ENCODE measurements at places on chromosomes 13 and 19.

DNA sequence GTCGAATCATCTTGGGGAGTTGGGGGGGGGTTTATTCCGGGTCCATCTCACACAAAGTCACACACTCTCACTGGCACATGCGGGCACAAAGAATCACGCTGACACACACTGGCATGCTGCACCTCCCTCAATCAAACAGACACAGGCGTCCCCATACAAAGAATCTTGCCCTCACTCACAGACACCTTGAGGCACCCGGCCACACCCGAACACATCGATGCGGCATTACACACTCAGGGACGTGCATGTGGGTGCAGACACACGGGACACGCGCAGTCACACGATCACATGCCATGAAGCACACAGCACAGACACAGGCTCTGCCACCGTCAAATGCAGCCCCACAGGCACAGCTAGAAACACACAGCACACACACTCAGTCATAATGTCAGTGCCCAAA, 7.8 kb downstream of the NFIX start:
- DNase-seq = no peak

GRCh38 chr19:12581100-12581499, 29.5 kb downstream of the ZNF490 start:
- DNase-seq = no peak

DNA sequence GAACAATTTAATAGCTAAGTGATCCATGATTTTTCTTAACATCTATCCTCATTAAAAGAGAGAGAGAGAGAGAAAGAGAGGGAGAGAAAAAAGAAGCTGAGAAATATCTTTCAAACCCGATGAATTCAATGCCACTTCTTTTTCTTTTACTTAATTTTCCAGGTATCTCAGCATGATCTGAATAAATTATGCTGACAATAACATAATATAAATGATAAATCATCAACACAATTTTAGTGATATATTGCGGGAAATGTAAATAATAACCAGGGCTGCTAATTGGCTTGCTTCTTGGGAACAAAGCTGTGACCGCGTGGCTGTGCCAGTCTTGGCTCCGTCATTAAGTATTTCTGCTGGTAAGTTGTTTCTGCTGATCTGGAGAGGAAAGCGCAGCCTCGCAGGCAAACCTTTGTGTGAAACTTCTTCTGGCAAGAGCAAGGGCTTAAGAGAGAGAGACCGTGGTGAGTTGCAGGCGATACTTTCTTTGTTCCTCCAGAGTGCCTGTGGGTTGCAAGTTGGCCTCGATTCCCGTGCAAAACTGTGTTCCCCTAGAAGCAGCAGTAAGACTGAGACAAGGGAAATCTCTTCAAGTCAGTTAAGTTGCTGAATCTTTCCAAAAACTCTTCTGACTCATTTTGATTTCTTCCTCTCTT, 489.1 kb upstream of the TSHZ3 start:
- no peak for DNase-seq

GRCh38 chr13:21076253-21076652, 14.9 kb upstream of the LATS2 start:
- DNase-seq = no peak

DNA sequence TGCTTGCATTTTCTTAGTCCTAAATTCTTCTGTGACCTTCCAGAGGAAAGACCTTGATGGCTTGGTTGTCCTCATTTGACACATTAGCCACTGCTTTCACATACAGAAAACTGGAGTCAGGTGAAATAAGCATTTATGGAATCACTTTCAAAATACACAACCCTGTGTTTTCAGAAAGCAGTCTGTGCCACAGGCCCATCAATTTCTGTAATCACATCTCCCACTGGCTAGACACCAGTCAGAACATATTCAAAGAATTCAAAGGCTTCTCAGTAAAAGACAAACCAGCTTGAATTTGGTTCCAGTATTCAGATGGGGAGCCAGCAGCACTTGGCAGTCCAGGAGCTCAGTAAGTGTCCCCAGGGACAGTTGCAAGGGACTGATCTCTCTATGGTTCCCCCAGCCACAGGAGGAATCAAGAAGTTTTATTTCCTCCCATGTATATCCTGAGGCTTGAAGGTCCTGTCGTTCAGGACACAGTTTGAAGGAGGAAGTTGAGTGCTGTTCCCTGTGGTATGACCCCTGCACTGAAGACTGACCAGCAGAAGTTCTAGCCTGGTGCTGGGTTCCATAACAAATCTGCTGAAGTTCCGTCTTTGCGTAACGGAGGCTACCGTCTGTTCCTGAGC, 214.3 kb downstream of the FOXO1 start:
- no peak for DNase-seq

GRCh38 chr13:113495494-113496210, 5.1 kb upstream of the DCUN1D2 start:
- no peak for DNase-seq

DNA sequence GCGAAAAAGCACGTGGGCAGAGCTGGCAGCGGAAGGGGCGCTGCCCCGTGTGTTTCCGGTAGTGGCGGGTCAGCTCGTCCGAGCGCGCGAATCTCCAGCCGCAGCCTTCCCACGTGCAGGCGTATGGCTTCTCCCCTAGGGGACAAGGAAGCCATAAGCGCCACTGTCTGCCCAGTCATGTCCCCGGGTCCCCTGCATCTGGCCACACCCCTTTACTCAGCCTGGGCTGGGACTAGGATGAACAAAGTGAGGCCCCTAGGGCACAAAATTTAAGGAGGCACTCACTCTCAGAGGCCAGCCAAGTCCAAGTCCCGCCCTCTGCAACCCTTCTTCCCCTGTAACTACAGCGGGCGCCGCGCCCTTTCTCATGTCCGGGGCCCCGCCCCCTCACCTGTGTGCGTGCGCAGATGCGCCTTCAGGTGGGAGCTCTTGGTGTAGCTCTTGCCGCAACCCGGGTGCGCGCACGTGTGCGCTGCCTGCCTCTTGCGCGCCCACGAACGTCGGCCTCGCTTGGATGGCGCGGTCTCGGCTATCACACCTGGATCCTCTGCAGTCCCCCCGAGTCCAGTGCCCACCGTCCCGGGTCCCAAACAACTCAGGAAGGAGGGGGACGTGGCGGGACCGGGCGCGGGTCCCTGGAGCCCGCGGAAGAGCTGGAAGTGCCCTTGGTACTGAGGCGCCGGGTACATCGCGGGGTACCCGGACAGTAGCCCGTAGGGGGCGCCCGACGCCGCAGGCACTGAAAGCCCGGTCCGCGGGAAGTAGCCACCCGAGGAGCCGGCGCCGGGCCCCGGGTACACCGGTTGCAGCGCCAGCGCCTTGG, 1.9 kb downstream of the KLF1 start:
- DNase-seq = peak; percentile 86

DNA sequence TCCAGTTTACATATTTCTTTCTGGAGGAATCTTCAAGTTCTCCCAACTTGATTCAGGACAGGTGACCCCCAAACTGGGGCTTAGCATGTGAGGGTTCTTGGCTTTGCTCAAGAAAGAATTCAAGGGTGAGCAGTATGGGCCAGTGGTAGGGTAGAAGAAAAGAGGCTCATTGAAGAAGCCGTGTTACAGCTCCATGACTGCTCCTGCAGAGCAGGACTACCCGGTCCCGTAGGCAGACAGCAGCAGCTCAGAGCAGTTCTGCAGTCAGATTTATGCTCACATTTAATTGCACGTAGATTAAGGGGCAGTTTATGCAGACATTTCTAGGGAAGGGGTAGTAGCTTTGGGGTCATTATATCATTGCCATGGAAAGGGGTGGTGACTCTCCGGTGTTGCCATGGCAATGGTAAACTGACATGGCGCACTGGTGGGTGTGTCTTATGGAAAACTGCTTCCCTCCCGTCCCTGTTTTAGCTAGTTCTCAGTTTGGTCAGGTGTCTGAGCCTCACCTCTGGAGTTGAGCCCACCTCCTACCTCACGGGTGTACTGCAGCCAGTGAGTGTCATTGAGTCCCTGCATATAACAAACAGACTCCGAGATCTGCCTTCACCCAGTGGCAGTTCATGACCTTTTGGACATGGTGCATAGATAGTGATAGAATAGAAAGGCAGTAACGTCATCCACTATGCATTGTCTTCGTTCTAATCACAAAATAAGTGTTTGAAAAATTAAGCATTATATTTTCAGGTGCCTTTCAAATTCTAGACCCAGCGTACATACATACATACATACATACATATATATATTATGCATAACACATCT, 16.0 kb upstream of the ZNF792 start:
- no peak for DNase-seq

DNA sequence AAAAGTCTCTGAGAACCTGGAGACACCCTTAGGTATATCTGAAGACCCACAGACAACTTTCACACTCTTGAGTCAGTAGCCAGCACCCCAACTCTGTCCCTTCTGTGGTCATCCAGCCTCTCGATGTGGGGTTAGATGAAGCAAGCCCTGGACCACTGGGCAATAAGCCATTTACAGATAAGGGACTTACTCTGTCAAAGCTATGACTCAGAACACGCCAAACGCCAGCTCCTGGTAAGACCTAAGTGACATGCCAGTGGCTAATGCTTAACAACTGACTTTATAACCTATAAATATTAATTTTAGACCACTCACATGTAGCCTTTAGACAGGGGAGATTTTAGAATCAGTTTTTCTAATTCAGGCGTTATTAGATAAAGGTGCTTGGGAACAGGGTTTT, 85.7 kb downstream of the SHISA2 start:
- DNase-seq = no peak

- no peak for DNase-seq
Observed at GRCh38 chr19:47766359-47766620, 12.2 kb upstream of the SELENOW start.

All from activated CD4-positive, alpha-beta T cell treated with anti-CD3 and anti-CD28 coated beads, Interleukin-2, amount 50 U/mL, for 1 hour (primary cell).